ENCODE measurements at places on chromosomes 12 and 14.

- no peak for DNase-seq
These were observed 11.8 kb upstream of the DERA start for GRCh38 chr12:15899282-15899870.

GRCh38 chr12:123071099-123071800 lies 79.6 kb downstream of the PITPNM2 start:
- DNase-seq: no peak

DNA sequence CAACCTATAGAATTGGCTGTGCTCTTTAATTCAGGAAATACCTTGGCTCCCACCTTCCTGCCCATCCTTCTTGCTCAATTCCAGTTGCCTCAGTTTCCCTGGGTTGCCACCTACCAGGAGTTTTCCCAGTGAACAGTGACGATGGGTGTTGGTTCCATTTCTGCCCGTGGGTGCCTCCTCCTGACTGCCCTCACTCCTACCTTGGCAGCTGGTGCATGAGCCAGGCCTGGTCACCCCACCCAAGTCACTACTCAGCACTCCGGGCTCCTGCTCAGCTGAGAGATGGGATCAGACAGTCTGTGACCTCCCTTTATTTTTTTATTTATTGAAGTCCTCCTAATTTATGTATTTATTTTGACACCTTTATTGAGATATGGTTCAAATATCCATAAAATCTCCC lies 31.0 kb upstream of the PTGR2 start:
- no peak for DNase-seq

GRCh38 chr12:42967850-42968249 lies 378.3 kb upstream of the PRICKLE1 start:
- no peak for DNase-seq

DNA sequence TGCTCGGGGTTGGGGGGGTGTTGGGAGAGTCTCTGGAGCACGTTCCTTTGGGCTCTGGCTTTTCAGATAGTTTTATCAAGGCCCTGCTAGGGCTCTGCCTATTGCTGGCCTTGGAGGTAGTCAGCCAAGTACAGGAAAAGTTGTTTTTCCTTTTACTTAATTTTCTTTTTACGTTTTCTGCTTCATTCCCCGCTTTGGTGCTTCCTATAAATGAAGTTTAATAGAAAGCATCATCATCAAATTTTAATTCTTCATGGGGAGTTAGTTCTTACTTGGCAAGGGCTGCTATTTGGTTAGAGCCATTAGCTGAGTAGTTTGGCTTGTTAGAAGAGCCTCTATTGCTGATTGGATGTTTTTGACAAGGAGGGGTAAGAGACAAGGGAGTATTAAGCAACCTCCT lies 15.1 kb upstream of the ADAM21 start:
- no peak for DNase-seq

- DNase-seq: no peak
These were observed 32.2 kb upstream of the DICER1 start for GRCh38 chr14:95189367-95190132.

GRCh38 chr14:54761835-54762234 lies 140.8 kb downstream of the GCH1 start:
- no peak for DNase-seq

DNA sequence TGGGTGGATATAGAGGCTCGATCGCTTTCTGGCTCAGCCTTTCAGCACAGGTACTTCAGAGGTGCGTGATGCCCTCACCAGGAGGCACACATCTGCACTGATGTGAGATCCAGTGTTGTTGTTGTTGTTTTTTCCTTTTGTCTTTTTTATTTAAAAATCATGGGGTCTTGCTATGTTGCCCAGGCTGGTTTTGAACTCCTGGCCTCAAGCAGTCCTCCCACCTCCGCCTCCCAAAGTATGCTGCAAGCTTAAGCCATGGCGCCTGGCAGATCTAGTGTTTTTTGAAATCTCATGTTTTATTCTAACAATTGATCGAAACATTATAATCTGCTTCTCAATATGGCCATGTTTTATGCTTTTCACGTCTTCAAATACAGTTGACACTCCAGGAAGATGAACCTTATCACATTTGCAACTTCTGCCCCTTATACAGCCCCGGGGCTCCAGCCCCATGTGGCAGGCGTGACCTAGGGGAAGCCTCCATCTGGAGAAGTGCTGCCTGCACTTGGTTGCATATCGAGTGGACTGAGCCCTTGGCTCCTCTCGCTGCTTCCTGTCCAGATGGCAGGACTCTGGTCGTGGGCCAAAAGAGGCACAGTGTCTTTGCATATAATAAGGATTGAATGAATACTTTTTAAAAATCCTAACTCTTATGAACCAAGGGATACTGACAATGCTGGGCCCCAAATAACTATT lies 71.7 kb downstream of the TRAF3 start:
- no peak for DNase-seq

All from left renal cortex interstitium (tissue), 4 donors.